ENCODE measurements at places on chromosomes 3 and 15.

- no peak for DNase-seq
Observed at GRCh38 chr3:139328356-139328755, 15.5 kb upstream of the MRPS22 start.

GRCh38 chr15:62089616-62090015 is 22.8 kb downstream of the C2CD4A start:
- no peak for DNase-seq

DNA sequence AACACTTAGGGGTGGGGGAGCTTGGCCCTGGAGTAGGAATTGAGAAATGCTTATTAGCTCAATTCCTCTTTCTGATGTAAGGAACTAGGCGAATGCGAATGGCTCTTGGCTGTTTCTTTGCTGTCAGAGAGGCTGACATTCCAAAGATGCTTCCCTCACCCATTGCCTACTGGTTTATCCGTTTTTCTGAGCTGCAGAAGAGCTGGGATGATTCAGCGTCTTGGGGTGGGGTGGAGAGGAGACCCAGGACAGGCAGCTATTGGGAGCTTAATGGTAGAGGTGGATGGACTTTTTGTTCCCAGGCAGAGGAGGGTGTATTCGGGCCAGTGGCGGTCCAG is 9.8 kb downstream of the PLEKHO2 start:
- peak; percentile 77 for DNase-seq

GRCh38 chr15:58026051-58026450 is 39.5 kb downstream of the ALDH1A2 start:
- no peak for DNase-seq

DNA sequence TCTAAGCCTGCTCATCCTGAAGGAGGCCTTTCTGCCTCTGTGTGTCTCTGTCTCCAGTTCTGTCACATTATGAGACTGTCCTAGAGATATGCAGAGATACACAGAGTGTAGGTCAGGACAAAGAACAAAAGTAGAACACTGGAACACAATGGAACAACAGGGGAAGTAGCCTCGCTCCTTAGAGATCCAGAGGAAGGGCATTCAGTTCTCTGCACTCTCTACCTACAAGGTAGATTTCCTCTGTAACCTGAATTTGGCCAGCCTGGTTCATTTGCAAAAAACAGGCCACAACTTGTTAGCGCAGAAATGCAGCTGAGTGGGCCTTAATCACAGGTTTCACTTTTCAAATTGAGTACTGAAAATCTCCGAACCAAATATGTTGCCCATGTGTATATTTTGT is 19.4 kb downstream of the NEK10 start:
- no peak for DNase-seq

DNA sequence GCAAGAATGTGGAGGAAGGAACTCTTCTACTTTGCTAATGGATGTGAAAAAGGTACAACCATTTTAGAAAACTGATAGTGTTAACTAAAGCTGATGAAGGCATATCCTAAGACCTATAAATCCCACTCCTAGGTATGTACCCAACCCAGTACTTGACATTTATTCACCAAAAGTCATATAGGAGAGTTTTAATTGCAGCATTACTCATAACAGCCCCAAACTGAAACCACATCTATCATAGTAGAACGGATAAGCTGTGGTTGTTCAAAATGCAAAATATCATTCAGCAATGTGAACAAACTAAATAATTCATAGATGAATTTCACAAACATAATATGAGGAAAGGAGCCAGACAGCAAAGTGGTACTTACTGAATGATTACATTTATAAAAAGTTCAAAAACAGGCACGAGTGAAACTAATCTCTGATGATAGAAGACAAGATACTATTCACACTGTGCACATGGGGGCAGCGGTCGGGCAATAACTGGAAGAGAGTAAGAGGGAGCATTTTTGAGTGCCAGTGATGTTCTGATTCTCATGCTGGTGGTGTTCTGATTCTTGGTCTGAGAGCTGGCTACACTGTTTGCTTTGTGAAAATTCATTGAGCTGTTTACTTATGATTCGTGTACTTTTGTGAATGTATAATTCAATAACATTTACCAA is 34.3 kb downstream of the GOLIM4 start:
- DNase-seq: no peak

DNA sequence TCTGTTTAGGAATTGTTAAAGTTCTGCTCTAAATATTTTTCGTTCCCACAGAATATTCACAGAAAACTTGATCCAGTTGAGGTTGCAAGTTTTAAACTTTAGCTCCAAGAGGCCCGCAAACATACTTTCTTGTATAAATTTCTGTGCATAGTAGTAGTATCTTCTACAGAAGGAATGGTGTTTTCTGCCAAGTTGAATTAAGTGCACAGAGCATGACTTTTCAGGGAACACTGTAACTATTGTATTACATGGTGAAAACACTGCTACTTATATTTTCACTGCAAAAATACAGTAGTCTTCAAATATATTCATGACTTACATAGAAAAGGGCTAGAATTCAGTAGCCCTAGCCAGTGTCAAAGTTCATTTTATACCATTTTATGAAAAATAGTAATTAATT is 67.0 kb downstream of the SUCNR1 start:
- DNase-seq: no peak

- no peak for DNase-seq
Observed at GRCh38 chr3:162558016-162558415, 1061.4 kb downstream of the OTOL1 start.

GRCh38 chr3:14188041-14188754 is 9.6 kb downstream of the LSM3 start:
- DNase-seq: no peak

- no peak for DNase-seq
Observed at GRCh38 chr15:25946241-25946805, 83.2 kb upstream of the ATP10A start.

GRCh38 chr15:36831904-36832287 is 252.5 kb downstream of the CDIN1 start:
- DNase-seq: no peak

- no peak for DNase-seq
Observed at GRCh38 chr3:148998715-148999423, 7.5 kb downstream of the GYG1 start.

GRCh38 chr3:123611082-123611481 is 26.2 kb upstream of the HACD2 start:
- DNase-seq: no peak

- no peak for DNase-seq
Observed at GRCh38 chr3:3191675-3192285, 12.3 kb upstream of the CRBN start.

GRCh38 chr3:146308682-146309081 is 57.8 kb upstream of the PLSCR4 start:
- peak; percentile 89 for DNase-seq

Data from fibroblast of skin of left biceps (primary cell).